ENCODE measurements at places on chromosomes 2 and 18.

GRCh38 chr2:3267869-3268704 is 109.5 kb downstream of the EIPR1 start:
- no peak for DNase-seq

- no peak for DNase-seq
Observed at GRCh38 chr2:156675896-156676295, 239.7 kb downstream of the GPD2 start.

DNA sequence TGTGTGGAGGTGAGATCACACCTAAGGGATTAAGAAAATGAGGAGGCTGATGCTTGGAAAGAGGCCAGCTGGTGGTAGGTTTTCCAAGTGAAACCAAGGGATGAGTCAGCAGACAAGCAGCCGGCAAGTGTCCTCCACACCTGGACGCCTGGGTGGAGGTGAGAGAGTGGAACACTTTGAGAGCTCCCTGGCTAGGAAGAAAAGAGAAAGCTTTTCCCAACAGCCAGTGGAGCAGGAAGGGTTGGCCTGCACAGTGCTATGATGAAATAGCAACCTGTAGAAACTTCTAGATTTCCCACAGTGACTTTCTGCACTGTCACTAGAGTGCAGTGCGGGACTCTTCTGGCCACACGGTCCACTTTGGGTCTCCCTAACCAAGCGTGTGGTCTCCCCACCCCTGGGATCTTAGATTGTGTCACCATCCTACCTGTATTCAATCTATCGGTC is 19.6 kb upstream of the IL37 start:
- no peak for DNase-seq

GRCh38 chr18:55647331-55647730 is 59.3 kb upstream of the TCF4 start:
- DNase-seq = no peak

- DNase-seq = no peak
Observed at GRCh38 chr18:63128237-63128974, 191.2 kb downstream of the BCL2 start.

- peak; percentile 77 for DNase-seq
Observed at GRCh38 chr2:175180701-175181103, 808 bp downstream of the ATP5MC3 start.

DNA sequence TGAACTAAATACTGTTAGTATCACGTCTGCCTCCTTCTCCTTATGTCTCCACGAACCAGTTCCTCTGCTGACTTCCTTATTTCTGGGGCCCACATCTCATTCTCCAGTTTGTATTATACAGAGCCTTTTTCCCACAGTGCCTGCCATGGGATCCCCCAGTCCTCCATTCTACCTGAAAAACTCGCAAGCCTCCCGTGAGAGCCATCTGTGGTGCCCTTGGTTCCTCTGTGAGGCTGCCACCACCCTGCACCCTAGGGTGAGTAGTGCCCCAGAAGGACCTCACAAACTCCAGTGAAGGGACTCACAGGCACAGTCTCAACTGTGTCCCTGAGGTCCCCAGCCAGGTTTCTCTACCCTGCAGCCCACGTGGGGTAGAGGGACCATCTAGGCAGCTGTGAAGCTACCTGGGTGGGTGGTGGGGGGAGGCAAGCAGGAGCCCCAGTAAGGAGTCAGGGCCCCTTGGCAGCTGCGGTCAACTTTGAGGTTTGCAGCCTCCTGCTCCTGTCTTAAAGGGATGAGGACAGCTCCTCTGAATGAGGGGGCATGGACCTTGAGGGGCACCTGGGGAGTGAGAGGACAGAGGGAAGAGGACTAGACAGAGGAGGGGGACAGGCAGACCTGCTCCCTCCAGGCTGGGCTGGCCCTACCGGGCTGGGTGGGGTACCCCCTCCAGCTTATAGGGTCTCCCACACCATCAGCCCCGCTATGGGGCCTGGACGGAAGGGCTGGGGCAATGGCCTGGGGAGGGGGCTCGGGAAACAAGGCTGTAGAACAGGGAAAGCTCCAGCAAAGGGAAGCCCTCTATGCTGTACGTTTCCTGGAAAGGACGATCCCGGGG is 1.0 kb downstream of the PSTPIP2 start:
- peak; percentile 63 for DNase-seq

DNA sequence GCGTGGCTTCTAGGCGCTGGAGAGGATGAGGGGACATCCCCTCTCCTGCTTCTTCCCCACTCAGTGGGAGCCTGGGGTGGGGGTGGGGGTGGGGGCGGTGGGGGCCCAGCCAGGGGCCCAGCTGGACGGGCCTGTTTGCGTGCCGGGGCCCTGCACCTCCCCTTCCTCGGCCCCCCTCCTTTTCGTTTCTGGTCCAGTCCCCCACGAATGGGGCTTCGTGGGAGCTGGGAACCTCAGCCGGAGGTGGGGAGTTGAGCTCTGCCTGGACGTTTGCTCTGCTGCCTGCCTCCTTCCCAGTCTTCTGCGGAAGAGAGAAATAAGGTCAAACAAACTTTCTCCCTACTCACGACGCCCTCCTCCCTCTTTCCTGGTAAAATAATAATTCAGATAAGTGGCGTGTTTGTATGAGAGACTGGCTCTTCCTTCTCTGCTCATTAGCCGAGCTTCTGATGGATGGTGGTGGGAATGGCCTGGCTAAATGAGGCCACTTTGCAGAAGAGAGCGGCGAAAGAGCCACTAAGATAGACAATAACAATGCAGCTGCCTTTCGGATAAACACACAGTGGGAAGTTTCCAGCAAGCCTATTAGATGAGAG is 782 bp downstream of the MTA3 start:
- DNase-seq = peak; percentile 31

DNA sequence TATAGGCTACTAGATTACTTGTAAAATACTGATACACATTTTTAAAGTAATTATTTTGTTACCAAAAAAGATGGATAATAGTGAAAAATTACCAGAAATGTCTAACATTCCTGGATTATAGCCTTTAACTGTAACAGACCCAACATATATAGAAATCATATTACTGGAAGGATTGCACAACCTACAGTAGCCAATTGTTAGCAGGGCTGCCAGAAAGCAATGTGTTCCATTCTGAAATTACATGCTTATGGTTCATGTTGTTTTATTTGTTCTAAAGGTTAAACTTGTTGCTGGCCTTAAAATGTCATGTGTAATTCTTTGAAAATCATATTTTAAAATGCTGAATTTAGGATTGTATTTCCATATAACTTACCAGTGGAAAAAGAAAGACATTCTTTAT is 793.6 kb upstream of the ACVR2A start:
- DNase-seq = no peak

Measured in erythroblast (primary cell).